ENCODE measurements at places on chromosomes 6 and 20. TPM values are rescaled to one million over a fixed set of nuclear protein-coding genes. Genes with fewer than 3 reads are reported as not detected.

DNA sequence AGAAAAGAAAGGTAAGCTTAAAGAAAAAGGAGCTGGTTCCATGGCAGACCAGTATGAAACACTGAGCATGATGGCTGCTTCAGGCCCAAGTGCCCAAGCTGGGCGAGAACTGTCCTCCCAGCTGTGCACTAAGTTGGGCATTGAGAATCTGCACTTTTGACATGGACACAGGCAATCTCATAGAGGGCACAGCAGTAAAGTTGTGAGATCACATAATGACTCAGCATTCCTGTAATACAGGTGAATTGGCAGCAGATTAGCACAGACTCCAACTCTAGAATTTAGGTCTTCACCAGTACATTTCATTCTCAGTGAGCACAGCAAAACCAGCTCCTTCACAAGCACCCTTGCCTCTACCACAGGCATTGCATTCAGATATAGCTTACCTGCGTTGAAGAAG lies 343.4 kb downstream of the PKHD1 start:
- H3K4me3 ChIP-seq: no peak overlapping the region
- no peak for DNase-seq
- no peaks in the 10 kb centered on the region for H3K4me1 ChIP-seq
- H3K27me3 ChIP-seq: no peaks in the 10 kb centered on the region
- no peaks in the 10 kb centered on the region for H3K36me3 ChIP-seq

- peaks cover 13% of the 10 kb centered on the region for H3K4me1 ChIP-seq
- no peak overlapping the region for H3K27ac ChIP-seq
- no peaks in the 10 kb centered on the region for H3K36me3 ChIP-seq
- DNase-seq: no peak
- no peaks in the 10 kb centered on the region for H3K27me3 ChIP-seq
- H3K4me3 ChIP-seq: no peak overlapping the region
Measured at GRCh38 chr6:10431423-10432164, 16.7 kb upstream of the TFAP2A start.

BMP6 gene
- total RNA-seq: not detected

- no peaks in the 10 kb centered on the region for H3K36me3 ChIP-seq
- H3K27me3 ChIP-seq: no peaks in the 10 kb centered on the region
- DNase-seq: no peak
- peaks cover 15% of the 10 kb centered on the region for H3K4me1 ChIP-seq
- no peak overlapping the region for H3K4me3 ChIP-seq
Measured at GRCh38 chr6:53189554-53189953, 40.9 kb upstream of the GCM1 start.

GRCh38 chr6:154218301-154218700 lies 138.3 kb downstream of the IPCEF1 start:
- H3K4me1 ChIP-seq: no peaks in the 10 kb centered on the region
- H3K4me3 ChIP-seq: no peak overlapping the region
- no peak for DNase-seq
